Astrocyte (in vitro differentiated cells and primary cell): ENCODE measurements at places on chromosomes 3 and 15. TPM values are rescaled to one million over a fixed set of nuclear protein-coding genes. Genes with fewer than 3 reads are reported as not detected.

The GPR87 gene
- total RNA-seq: 12.1 and 15.5 TPM in 2 replicates

The SLC25A26 gene
- total RNA-seq: 17.9 TPM in 2 replicates

The GPR171 gene
- not detected in 2 replicates for total RNA-seq

The FEZF2 gene
- not detected in 2 replicates for total RNA-seq

- H3K27ac ChIP-seq: no peak overlapping the region
- no peaks in the 10 kb centered on the region for H3K4me1 ChIP-seq
- no peaks in the 10 kb centered on the region for H3K27me3 ChIP-seq
- no peak overlapping the region for H3K4me3 ChIP-seq
Measured at GRCh38 chr3:12622335-12622734, 41.6 kb downstream of the RAF1 start.

GRCh38 chr3:192372616-192373015 is 354.7 kb downstream of the FGF12 start:
- H3K4me3 ChIP-seq: no peak overlapping the region
- H3K4me1 ChIP-seq: no peaks in the 10 kb centered on the region
- H3K27ac ChIP-seq: no peak overlapping the region
- H3K36me3 ChIP-seq: no peaks in the 10 kb centered on the region
- no peak for DNase-seq

- no peak overlapping the region for H3K27ac ChIP-seq
- no peaks in the 10 kb centered on the region for H3K36me3 ChIP-seq
- no peak overlapping the region for H3K4me3 ChIP-seq
- no peaks in the 10 kb centered on the region for H3K27me3 ChIP-seq
- H3K4me1 ChIP-seq: no peaks in the 10 kb centered on the region
Measured at GRCh38 chr3:186940967-186941366, 10.6 kb downstream of the ST6GAL1 start.

DNA sequence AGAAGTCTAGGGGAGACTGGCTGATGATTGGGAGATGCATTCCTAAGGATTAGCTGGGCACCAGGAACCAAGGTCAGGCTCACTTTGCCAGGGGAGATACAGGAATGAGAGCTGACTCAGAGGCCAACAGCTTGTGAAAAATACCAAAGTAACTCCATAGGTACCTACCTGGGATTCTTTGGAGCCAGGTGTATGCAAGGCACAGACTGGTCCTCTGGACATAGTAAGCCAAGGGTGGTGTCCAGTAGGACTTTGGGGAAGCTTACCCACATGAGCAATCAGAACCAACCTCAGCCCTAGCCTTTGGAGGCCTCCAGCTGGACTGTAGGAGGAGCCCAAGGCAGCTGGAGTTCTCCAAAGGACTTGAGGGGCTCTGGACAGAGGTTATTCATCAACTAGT is 47.5 kb downstream of the CRYGS start:
- no peak overlapping the region for H3K27ac ChIP-seq
- peaks cover 18% of the 10 kb centered on the region for H3K27me3 ChIP-seq
- no peaks in the 10 kb centered on the region for H3K4me1 ChIP-seq
- H3K36me3 ChIP-seq: no peaks in the 10 kb centered on the region

DNA sequence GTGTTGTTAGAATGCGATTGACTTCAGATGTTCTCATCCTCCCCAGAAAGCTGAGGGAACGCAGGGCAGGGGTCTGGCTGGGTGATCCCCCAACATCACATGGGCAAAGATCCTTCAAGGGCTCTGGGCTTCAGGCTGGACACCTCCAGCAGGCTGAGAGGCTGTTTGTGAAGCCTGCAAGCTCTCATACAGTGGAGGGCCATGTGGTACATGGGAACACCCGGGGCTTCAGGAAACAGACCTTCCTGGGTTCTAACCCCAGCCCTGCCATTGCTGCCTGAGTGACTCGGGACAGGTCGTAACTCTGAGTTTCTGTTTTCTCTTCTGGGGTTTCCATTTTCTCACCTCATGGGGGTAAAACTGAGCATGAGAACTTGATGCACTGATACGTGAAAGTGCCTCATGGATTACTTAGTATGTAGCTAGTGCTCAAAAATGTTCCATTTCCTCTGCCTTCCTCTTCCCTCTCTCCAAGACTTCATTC is 81.2 kb downstream of the TLE3 start:
- no peak overlapping the region for H3K27ac ChIP-seq
- no peaks in the 10 kb centered on the region for H3K36me3 ChIP-seq
- no peak for DNase-seq
- H3K27me3 ChIP-seq: peaks cover 33% of the 10 kb centered on the region
- H3K4me3 ChIP-seq: no peak overlapping the region

DNA sequence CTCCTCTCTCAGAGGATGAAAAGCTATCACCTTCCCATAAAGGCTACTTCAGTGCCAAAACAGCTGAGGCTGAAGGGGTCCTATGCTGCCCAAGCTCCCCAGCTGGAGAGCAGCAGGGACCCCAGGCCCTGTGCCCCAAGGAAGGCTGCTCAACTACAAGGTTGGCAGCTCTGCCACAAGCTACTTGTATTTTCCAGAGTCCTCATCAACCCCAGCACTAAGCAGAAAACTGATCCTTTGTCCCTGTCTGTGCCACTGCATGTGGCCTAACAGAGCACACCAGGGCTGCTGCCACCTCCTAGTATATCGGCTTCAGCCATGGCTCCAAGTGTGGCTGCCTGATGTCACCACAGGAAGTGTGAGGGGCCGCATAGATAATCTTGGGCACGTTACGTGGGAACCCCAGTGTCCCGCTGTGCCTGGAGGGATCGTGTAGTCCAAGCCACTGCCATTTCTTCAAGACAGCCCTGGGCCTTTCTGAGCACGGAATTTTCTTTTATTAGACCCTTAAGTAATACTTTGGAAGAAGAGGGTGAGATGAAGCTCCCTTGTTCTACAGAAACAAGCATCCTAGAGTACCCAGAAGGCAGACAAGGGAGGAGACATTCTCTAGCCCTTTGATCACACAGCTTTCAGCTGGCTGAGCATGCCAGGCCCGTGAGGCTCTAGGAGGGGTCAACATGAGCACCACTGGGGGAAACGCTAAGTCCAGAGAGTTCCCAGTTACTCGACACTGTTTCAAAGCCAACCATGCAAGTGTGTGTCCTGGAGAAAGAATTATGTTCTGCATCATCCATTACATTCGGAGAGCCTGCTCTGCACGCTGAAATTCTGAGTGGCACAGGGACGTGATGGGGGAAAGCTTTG is 60.7 kb downstream of the CAPN7 start:
- H3K4me3 ChIP-seq: no peak overlapping the region
- no peaks in the 10 kb centered on the region for H3K36me3 ChIP-seq
- H3K4me1 ChIP-seq: peaks cover 25% of the 10 kb centered on the region
- DNase-seq: no peak
- H3K27ac ChIP-seq: no peak overlapping the region
